Spinal cord (tissue), 10 donors: ENCODE measurements at places on chromosomes 16 and 17. TPM values are rescaled to one million over a fixed set of nuclear protein-coding genes. Genes with fewer than 3 reads are reported as not detected.

TBC1D26 gene
- total RNA-seq, result 0.20 TPM

MMP25 gene
- total RNA-seq, result 1.4 TPM

ATP2A3 gene
- total RNA-seq, result 4.0 TPM

GRCh38 chr16:73000020-73000906 is 47.7 kb downstream of the ZFHX3 start:
- no peak for DNase-seq
- H3K36me3 ChIP-seq, result no peaks in the 10 kb centered on the region
- H3K27ac ChIP-seq, result peak overlapping the region; percentile 50

DNA sequence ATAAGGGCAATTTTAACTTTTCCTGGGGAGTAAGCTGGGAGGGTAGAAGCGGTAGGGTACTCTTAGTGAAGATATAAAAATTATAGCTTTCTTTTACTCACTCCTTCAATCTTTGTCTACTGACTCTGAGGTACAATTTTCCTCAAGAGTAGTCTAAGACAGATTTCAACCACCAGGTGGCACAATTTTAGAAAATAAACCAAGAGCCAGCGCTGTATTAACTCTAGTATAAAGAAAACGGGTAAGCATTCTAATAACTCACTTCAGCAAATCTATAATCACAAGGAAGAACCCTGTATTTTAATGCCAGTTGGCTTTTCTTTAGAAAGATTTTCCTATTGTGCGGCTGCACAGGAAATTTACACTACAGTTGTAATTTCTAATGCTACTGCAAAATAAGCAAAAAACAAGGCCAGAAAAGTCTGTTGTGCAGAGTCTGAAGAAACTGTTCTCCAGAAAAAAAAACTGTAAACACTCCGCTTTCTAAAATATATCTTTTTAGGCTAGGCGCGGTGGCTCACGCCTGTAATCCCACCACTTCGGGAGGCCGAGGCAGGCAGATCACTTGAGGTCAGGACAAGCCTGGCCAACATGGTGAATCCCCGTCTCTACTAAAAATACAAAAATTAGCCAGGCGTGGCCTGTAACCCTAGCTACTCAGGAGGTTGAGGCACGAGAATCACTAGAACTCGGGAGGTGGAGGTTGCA is 1.9 kb downstream of the CMC2 start:
- no peaks in the 10 kb centered on the region for H3K36me3 ChIP-seq
- peak overlapping the region; percentile 42 for H3K27ac ChIP-seq
- peaks cover 19% of the 10 kb centered on the region for H3K4me1 ChIP-seq
- peak; percentile 64 for DNase-seq
- H3K4me3 ChIP-seq, result no peak overlapping the region

- peaks cover 35% of the 10 kb centered on the region for H3K4me1 ChIP-seq
- peaks cover 5% of the 10 kb centered on the region for H3K36me3 ChIP-seq
- peak overlapping the region; percentile 65 for H3K27ac ChIP-seq
- DNase-seq, result no peak
- peak overlapping the region; percentile 72 for H3K4me3 ChIP-seq
Observed at GRCh38 chr16:67530013-67530939, 1.6 kb downstream of the RIPOR1 start.

DNA sequence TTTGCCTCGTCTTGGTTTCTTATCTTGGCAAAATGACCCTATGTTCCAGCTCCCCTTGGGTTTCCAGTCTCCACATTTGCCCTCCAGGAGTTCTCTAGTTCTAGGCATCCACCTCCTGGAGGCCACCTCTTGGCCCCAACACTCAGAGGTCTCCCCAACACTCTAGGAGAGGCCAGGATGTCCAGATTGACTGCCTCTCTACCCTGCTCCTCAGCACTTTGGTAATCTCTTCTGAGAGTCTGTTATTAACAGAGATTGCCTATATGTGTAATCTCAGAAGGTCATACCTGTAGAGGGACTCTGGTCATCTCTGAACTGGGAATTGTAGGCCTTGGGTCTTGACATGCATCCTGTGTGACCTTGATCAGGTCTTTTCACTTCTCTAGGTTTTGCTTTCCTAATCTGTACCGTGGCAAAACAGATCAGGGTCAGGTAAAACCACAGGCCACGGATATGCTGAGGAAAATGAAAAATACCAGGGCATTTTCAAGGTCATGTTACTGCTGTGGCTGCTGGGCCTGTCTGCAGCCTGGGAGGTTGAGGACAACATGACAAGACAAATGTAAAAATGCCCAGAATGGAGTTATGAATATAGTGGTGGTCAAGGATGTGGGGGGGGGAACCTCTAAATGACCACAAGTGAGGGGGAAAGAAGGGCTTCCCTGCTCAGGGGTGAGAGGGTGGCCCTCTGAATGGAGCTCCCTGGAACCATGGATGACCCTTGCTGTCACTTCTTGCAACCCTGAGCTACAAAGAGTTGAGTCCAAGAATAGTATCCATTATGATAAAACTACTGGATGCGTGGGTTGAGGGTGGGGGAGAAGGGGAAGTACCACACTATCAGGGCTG is 5.0 kb upstream of the CCL4L2 start:
- no peaks in the 10 kb centered on the region for H3K36me3 ChIP-seq
- no peak overlapping the region for H3K4me3 ChIP-seq
- DNase-seq, result no peak
- H3K27me3 ChIP-seq, result no peaks in the 10 kb centered on the region

GRCh38 chr17:81912441-81913309 is 1.5 kb upstream of the PCYT2 start:
- H3K27me3 ChIP-seq, result no peaks in the 10 kb centered on the region
- H3K27ac ChIP-seq, result no peak overlapping the region
- H3K36me3 ChIP-seq, result peaks cover 62% of the 10 kb centered on the region
- DNase-seq, result no peak

GRCh38 chr16:69595127-69596036 is 29.6 kb downstream of the NFAT5 start:
- no peak overlapping the region for H3K4me3 ChIP-seq
- DNase-seq, result no peak
- H3K4me1 ChIP-seq, result peaks cover 3% of the 10 kb centered on the region
- H3K27ac ChIP-seq, result no peak overlapping the region
- no peaks in the 10 kb centered on the region for H3K36me3 ChIP-seq

DNA sequence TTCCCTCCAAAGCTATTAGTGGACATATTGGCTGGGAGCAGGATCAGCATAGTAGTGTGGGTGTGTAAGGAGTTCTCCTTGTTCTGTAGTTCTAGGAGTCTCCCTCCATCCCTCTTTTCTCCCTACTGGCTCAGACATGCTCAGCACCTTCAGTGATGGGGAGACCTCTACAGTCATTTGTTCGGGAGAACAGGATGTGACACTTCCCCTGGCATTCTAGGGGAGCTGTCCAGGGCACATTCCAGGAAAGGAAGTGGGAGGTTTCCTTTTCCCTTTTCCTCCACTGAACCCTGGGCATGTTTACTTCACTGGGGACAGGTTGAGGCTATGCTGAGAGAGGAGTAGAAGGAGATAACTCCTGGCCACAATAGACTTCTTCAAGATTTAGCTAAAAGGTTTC is 86.5 kb downstream of the MYH13 start:
- no peaks in the 10 kb centered on the region for H3K4me1 ChIP-seq
- no peak for DNase-seq
- no peak overlapping the region for H3K27ac ChIP-seq
- no peaks in the 10 kb centered on the region for H3K36me3 ChIP-seq
